NCI-H748 treated with DMSO at 0.1 percent for 48 hours (cell line): ENCODE measurements at places on chromosomes 16 and 17.

DNA sequence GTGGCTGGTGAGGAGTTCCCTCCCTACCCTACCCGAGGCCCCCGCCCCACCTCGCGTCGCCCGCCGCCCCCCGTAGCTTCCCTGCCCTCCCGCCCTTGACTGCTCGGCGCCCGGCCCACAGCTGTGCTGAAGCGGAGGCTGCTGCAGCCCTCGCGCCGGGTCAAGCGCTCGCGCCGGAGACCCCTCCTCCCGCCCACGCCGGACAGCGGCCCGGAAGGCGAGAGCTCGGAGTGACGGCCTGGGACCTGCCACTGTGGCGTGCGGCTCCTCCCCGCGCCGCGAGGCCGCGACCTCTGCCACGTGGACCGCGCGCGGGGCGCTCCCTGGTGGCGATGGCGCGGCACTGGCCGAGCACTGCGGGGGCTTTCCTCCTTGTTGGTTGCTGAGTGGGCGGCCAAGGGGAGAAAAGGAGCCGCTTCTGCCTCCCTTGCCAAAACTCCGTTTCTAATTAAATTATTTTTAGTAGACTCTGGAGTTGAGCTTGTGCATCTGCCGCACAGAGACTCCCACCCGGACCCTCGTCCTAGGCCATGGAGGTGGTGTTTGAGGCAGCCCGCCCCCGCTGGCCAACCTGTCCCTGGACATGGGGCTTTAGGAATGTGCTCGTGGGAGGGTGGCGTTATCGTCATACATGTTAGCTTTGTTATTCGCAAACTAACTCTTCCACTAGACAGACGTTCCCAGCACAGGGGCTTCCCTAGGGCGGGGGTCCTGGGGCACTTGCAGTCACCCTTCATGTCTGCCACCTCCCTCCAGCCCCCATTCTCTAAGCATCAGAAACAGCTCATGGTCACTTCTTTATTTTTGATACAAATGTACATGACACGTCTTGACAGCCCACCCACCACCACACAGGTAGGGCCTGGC is 4.4 kb downstream of the TP53I13 start:
- DNase-seq = no peak

GRCh38 chr17:50627782-50628601 is 6.7 kb upstream of the ABCC3 start:
- peak; percentile 41 for DNase-seq

GRCh38 chr17:73224237-73224636 is 31.4 kb downstream of the COG1 start:
- no peak for DNase-seq

DNA sequence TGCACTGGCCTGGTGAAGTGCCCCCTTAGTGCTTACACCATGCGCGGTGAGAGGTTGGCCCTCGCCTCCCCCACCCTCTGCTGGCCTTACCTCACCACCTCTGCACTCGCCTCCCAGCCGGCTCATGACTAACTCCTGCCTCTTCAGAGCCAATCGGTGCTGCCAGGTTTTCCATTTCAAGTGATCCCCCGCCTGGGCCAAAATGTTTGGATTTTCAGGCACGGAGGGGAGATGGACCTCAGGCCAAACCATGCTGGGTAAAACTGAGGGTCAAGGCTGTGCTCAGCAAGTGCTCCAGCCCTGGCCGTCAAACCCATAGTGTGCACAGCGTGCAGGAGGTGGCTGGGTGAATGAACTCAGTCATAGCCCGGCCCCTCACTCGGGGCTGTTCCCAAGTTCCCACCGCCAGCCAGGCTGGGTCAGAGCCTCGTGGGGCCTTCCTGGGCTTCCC is 175.4 kb downstream of the SEC14L1 start:
- DNase-seq = no peak

DNA sequence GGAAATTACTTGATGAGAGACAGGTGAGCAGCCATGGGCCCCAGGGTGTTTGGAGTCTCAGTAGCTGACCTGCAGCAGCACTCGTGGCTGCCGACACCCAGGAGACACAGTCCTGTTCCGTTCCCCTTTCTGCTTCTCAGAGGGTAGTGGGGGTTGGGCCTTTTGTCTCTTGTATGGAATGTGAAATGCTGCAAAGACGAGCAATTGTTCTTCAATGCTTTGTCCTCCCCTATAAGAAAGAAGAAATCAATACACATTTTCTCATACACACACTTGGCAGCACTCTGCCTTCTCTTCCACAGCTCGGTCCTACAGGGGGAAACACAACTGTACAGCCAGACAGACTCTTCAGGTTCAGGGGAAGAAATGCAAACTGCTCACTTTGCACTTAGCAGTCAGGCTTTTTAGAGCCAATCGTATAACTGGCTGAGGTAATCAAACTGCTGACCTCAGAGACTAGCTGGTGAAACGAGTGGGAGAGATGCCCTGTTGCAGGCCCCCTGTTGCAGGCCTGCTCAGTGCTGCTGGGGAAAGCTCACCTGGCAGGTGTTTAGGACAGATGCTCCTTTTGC is 96.7 kb downstream of the AATF start:
- no peak for DNase-seq

DNA sequence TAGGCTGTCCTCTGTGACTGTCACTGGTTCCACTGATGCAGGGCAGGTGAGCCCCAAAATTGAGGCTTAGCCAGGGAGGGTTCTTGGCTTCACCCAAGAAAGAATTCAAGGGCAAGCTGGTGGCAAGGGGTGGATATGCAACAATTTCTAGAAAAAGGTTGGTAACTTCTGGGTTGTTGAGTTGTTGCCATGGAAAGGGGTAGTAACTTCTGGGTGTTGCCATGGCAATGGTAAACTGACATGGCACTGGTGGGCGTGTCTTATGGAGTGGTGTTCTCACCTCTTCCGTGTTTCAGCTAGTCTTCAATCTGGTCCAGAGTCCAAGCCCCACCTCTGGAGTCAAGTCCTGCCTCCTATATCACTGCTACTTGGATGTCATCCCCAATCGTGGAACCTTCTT is 9.5 kb upstream of the GUCY2D start:
- DNase-seq = no peak

DNA sequence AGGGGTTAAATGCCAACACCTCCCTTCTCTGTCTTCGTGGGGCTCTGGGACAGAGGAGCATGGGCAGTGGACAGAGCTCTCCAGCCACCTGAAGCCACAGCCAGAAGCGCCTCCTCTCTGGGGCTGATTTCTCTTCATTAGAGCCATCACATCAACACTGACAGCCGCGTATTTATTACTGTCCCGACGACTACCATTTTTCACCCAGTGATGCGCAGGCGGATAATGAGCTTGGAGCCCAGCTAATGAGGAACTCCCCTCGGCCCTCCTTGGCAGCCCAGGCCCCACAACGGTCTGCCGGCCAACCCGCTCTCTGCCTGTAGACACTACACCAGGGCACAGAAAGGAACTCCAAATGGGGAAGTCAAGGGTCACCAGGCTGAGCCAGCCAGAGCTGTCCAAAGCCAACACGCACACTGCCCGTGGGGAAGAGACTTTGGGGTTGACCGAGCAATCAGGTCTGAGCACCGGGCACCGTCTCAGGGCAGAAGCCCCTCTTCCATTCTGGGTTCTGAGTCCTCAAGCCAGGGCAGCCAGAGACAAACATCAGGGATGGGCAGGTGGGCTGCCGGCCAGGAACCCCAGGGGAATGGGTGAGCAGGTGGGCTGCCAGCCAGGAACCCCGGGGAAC is 13.2 kb downstream of the SDK2 start:
- DNase-seq = no peak

GRCh38 chr16:51500306-51500705 is 349.2 kb upstream of the SALL1 start:
- DNase-seq = no peak

- no peak for DNase-seq
Observed at GRCh38 chr16:47565454-47565853, 104.3 kb downstream of the PHKB start.

DNA sequence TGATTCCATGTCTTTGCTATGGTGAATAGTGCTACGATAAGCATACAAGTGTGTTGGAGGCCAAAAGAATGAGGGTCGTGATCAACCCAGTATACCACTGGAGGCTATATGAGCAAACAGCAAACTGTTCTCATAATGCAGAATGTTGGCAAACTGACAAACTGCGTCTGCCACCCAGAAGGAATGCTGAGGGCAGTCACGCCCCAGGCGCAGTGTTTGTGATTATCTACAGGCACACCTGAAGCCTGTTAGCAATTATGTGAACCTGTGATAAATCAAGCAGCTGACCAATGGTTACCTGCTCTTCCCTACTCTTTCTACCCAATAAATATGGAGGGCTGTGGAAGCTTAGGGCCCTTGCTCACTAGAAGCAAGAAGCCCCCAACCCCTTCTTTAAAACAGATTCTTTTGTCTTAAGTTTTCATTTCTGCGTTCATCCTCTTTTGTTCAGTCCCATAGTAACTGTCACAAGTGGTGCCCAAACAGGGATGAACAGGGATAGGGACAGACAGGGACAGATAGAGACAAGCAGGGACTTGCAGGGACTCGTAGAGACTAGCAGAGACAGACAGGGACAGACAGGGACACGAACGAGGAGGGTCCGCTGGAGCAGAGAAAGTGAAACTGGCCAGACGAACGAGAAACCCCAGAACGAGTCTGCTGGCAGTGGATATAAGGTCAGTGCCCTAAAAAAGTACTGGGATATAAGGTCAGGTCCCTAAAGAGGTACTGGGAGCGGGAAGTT is 25.1 kb downstream of the CD300LG start:
- DNase-seq = no peak

DNA sequence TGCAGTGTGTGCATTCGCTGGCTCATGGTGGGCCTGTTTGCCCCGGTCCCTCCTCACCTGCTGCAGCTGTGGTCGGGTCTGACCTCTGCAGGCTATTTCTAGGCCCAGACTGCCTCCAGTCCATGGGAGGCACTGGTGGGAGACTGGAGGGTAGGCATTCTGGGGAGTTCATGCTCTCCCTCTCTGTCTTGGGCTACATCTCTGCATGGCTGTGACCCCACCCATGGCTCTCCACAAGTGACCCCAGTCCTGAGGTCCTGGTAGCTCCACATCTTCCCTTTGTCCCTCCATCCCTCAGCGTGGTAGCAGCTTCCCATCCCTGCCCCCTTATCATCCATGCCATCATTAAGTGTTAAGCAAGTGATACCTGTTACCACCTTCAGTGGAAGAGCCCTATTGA is 107.8 kb upstream of the SEC14L1 start:
- DNase-seq = no peak

DNA sequence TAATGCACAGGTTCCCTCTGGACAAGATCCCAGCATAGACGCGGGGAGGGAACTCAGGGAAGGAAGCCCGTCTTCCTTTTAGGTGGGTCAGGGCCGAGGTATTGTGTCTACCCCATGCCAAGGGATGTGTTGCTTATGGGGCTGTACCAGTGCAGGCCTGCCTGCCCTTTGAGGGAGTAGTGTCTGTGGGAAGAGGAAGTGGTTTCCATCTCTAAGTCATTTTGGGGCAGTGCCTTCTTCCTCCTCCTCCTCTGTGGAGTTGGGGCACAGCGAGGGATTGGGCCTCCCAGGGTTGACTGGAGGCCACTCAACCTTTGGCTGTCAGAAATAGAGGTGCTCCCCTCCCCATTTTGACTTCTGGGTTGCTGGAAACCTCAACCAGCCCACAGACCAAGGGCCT is 26.5 kb downstream of the GJD3 start:
- no peak for DNase-seq

- no peak for DNase-seq
Observed at GRCh38 chr16:71339236-71340171, 19.0 kb upstream of the CALB2 start.

- no peak for DNase-seq
Observed at GRCh38 chr17:73617501-73617900, 26.7 kb downstream of the SDK2 start.

GRCh38 chr17:2708585-2709182 is 2.9 kb downstream of the CLUH start:
- DNase-seq = no peak

DNA sequence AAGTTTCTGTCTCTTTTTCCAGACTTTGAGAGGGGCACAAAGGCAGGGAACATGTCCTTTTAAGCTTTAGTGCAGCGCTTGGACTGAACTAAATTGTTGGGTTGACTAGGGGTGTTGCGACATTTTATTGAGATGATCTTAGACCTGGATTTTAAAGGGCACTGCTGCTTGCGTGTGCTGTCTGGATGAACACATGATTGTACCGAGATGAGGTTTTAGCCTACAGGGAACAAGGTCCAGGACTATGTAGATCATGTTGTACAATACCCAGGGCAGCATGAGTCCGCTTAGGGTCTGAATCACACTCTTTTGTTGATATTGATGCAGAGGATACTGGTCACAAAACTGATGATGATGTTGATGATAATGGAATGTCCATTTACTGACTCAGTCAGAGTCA is 5.2 kb upstream of the RGS9 start:
- no peak for DNase-seq

DNA sequence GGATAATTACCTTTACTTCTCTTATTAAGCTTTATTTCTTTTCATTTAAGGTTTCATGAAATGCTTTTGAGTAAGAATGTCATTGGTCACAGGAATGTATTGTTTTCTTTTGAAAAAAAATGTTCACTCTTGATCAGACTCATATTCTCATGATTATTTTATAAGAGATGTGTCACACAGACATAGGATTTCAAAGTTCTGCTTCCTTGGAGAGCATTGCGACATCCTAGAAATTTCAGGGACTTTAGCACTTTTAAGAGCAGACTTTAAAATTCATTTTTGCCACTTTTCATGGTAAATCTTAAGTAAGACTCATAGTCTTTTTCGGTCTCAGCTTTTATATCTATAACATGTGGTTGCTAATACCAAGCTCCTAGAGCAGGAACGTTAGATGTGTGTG is 314.7 kb downstream of the CDH8 start:
- DNase-seq = no peak

GRCh38 chr16:1287982-1288670 is 21.3 kb upstream of the UBE2I start:
- no peak for DNase-seq

- DNase-seq = no peak
Observed at GRCh38 chr16:10976634-10977033, 32.3 kb downstream of the CLEC16A start.

DNA sequence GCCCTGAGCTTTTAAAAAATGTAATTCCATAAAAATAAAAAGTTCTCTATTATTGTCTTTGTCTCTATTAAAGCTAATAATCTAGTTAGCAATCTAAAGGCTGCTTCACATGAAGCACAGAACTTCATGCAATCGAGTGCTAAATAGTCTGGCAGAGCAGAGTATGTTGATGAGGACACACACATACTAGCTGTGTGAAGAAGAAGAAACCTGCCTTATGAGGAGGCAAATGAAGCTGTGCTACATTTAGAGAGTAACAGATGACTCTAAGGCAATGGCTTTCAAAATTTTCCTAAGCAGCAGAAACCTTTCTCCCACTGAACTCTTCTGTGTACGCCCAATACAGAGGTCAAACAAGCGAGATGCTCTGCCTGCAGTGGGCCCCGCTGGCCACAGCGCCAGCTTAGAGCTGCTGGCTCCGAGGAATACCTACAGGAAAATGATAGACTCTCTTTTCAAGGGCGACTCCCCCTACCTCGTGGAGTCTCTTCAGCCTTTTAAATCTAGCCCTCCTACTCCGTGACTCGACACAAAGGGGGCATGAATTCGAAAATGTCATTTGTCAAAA is 39.2 kb downstream of the GNA13 start:
- no peak for DNase-seq

- no peak for DNase-seq
Observed at GRCh38 chr16:66750279-66751052, 943 bp downstream of the DYNC1LI2 start.

- no peak for DNase-seq
Observed at GRCh38 chr16:79897104-79897452, 296.5 kb upstream of the MAF start.
